ENCODE measurements at places on chromosomes 13 and 19.
A peak's percentile ranks its signal among the peaks of the same experiment; 100 is the strongest.

DNA sequence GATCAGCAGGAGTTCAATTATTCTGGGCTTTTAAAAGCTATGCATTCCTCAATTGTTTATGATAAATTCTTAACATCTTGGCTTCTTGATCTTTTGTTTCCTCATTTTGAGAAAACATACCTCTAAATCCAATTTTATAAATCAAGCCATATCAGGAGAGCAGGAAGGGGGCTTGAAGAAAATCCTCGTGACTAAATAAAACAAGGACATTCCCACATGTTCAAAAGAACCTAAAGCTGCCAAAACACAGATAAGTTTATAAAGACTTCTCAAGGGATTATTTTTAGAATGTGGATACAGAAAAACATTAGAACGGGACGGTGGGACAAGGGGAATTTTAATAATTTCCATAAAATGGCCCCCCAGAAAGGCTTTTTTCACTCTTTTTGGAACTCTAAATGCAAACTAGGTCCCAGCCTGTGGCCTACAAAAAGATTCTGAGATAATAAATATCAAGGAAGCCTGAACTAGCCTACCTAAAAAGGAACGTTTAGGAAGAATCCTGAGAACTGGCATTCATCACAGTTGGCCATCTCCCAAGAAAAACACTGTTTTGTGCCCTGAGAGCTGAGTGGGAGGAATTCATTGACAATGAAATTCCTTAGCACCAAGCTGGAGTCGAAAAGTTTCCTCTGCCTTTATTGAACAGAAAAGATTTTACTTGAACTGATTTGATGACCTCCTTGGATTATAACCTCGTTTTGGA lies 30.1 kb downstream of the ZAR1L start:
- DNase-seq = no peak

DNA sequence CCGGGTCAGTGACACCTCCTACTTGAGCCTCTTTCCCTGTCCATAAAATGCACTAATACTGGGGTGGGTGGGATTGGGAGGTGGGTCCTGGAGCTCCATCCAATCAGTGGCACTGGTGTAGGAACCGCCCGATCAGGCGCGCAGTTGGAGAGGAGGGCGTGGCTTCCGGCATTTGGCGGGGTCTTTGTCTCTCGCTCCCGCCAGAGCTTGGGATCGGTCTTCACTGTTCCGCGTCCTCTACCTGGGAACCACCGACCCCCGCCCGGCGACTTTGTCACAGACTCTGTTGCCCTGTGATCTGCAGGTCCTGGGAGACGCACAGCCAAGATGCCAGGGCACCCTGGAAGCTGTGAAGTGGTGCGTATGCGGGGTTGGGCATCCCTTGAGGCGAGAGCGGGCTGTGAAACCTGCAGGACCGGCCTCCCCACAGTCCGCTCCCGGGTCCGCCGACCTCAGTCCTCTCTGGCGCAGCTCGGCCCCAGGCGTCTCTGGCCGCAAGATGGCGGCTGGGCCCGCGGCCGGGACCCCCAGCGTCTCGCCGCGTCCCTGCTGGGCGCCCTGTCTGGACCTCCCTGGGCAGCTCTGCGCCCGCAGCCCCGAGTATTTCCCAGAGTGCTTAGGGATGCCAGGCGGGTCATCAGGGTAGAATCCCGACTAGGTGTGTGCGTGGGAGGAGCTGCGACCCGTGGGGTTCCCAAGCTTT lies 41.6 kb upstream of the ZNF730 start:
- DNase-seq = no peak

GRCh38 chr19:8629184-8629583 lies 1.2 kb upstream of the NFILZ start:
- DNase-seq = no peak

DNA sequence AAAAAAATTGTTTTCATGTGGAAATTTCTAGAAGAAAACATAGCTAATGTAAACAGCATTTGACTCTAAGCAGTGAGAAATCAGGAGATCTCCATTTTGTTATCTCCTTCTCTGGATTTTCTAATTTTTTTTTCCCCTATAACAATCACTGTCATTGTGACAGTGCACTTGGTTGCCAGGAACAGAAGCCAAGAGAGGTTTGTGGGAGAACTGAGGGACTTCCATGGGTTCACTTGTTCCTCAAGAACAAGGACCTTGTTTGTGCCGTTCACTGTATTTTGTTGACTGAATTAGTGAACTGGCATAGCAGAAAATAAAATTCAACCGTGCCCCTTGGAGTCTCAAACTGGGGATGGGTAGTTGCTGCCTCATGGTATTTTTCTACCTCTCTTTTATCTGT lies 17.1 kb downstream of the SHISA7 start:
- no peak for DNase-seq

- DNase-seq = no peak
Observed at GRCh38 chr19:32483574-32483973, 78.0 kb downstream of the DPY19L3 start.

DNA sequence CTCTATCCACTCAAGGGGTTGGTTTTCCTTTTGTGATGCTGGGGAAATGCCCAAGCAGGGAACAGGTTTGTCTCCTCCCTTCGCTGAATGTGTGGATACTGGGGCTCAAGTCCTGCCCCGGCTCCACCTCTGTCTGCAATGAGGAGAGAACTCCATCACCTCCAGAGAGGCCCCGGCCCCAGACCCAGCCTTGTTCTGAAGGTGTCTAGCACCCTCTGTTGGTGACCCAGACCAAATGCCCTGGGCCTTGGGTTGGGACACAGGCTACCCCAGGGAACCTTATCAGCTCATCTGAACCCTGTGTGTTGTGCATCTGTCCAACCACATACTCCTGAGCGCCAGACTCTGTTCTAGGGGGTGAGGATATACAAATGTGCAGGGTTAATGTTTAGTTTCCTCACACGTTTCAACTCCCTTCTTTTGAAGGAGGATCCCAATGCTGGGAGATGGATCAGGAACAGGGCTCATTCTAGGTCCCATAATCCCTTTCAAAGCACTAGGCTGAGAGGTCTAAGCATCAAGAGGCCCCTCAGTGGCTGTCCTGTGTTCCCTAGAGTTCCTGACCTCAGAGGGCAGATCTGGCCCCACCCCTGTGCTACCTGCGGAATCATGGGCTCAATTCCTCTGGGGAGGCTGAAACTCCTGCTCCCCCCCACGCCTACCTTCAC lies 112.5 kb upstream of the SLC7A1 start:
- peak; percentile 31 for DNase-seq

DNA sequence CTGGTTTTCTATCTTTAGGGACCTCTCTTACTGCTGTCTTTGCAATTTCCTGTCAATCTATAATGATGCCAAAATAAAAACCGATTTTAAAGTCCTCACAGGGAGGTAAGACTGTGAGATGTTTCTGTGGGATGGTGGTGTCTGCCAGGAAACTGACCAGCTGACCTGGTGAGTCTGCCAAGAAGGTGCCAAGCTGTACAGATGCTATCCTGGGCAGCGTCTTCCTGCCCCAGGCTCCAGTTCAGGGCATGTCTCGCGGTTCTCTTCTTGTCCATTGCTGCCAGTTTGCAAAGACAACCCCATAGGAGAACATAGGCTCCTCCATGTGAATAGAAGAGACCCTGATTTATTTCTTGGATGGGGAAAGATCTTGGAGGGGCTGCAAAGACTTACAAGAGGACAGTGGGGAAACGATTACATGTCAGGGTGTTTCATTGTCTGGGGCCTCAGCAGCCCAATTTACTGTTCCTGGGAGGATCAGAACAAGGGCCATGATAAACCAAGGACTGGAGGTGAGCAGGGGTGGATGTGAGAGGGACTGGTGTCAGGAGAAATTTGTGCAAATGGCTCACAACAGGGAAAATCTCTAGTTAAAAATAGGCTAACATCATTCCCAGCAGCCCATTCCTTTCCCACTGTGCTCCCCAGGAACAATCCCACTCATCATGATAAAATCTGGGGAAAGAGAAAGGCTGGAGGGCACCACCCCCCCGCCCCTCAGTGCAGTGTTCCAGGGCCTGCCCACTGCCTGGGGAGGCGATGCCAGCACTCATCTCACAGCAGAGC lies 42.7 kb upstream of the VSTM2B start:
- DNase-seq = no peak

DNA sequence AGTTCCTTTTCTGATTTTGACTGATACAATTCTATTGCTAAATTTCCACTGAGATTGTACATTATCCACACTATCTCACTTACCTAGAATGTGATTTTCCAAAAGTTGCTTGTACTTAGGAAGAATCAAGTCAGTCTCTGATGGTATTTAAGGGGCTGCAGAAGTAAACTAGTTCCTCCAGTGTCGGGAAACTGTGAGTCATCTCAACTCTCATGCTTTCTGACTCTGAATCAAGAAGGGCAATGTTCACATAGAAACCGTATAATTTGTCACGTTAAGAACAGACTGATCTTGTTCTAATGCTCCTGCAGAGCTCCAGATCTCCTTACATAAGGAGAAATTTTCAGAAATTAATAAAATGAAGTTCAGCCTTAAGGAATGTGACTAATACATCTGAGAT lies 369.3 kb downstream of the KLF5 start:
- DNase-seq = no peak
